ENCODE measurements at places on chromosomes 3 and 15. TPM values are rescaled to one million over a fixed set of nuclear protein-coding genes. Genes with fewer than 3 reads are reported as not detected.

Gene MAP1A
- 2.7 TPM for total RNA-seq

Gene SEMA3F
- 1.4 TPM for total RNA-seq

DNA sequence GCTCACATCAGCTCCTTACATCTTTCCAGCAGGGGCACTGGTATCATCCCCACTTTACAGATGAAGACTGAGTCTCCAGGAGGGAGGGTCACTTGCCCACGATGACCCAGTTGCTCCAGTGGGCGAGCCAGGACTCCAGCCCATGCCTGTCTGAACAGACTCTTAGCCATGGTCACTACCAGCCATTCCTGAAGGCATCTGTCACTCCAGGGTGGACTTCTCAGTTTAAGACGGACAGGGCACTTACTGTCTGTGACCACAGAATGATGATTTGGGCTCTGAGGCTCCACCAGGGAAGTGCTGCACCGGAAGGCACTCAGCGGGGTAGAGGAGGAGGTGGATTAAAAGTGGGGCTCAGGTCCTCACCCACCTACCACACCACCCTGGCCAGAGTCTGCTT, 104.0 kb upstream of the SLC6A6 start:
- no peak for DNase-seq

GRCh38 chr15:68276668-68277067, 877 bp upstream of the FEM1B start:
- no peak for DNase-seq

DNA sequence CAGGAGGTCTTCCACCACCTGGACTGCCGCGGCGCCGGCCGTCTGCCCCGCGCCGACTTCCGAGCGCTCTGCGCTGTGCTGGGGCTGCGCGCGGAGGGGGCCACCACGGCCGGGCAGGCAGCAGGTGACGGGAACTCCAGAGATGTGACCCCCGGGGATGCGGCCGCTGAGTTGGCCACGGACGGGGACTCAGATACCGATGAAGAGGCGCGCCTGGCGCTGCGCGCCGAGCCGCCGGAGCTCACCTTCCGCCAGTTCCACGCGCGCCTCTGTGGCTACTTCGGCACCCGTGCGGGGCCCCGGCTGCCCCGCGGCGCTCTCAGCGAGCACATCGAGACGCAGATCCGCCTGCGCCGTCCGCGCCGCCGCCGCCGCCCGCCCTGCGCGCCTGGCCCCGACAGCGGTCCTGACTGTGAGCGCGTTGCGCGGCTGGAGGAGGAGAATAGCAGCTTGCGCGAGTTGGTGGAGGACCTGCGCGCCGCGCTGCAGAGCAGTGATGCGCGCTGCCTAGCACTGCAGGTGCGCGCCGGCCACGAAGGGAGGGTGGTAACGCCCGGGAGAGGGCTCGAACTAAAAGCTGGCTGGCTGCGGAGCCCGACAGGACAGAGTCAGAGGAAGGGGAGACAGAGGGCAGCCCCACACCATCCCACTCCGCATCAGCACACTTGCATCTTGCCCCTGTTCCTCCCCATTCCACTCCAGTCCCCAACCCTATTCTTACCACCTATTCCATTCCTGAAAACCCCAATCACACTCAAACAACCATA, 885 bp downstream of the EFCC1 start:
- DNase-seq, result no peak

GRCh38 chr3:125322166-125322565, 53.0 kb downstream of the ZNF148 start:
- DNase-seq, result peak; percentile 25

DNA sequence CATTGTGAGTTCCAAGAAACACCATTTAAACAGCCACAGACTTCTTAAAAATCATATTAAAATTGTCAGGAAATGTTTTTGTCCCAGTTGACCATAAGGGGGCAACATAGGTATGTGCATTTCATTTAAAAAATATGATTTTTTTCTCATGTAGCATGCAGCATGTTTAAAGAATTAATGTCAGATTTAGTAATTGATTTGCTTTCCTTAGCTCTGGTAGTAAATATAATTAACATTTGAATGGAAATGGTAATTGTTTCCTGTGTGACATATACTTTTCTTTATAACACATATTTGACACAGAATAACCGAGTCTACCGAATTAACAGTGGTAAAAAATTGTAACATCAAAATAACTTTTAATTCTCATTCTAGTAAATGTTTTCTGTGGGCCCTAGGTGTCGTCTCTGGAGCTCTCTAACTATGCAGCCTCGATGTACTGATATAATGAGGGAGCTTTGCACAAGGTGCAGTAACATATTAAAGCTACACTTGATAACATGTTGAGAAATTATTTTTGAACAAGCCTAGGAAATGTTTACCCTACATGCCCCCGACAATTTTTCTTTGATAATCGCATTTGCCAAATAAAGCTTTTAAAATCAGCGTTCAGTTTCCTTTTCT, 34.9 kb downstream of the NXPE3 start:
- no peak for DNase-seq

DNA sequence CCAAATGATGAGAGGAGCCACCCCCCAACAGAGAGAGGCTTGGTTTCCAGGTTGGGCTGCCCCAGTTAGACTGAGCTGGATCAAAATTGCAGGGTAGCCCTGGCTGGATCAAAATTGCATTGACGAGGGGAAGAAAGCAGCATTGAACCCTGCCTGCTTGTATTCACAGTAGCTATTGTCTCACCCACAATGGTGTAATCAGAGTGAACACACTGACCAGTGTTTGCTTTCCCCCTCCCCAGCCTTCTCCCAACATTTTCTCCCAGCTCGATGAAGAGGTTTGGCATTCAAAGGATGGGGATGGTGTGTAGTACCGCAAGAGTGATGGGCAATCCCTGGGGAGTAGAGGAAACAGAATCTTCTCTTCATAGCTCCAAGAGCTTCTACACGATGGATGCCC, 223.8 kb downstream of the ADAMTS9 start:
- no peak for DNase-seq

- DNase-seq, result peak; percentile 16
These were observed 25.5 kb downstream of the MCCC1 start for GRCh38 chr3:183073839-183074238.
